GM13976 (cell line): ENCODE measurements at places on chromosomes 4 and X.

DNA sequence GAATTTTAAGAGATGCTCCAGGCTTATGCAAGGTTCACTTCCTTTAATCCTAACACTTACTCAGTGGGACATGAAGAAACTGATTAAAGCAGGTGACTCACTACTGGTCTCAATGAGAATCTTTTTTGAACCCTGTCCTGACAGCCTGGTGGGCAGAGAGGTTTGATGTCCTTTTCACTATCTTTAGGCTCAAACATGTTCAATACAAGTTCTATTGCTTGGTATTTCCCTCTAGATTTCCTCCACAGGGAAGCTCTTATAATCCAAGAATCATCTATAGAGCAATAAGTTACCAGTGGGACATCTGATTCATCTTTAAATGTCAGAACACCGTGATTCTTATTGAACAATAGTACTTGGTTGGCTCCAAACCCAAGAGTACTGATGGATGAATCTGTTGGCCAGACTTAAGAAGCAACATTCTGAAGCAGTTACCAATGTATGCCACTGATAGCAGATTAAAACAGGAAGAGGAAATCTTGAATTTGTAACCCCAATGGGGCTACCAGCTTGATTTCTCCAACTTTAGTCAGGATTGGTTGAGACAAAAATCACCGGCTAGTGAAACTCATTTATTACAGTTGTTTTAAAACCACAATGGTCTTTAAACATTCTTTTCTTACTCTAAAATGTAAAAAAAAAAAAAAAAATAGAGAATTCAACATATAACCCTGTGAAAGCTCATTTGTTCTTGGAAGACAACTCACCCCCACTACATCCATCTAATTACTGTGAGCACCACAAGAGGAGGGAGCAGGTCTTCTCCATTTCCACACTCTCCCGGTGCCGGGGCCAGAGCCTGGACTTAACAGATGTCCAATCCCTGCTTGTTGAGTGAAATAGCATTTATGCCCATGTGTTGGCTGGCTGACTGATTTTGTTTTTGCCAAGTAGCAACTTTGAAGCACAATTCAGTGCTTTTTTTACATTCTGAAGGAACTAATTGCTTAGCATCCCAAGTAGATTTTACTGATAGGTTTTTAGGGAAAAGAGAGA lies 43.3 kb downstream of the FGFBP1 start:
- DNase-seq = no peak

DNA sequence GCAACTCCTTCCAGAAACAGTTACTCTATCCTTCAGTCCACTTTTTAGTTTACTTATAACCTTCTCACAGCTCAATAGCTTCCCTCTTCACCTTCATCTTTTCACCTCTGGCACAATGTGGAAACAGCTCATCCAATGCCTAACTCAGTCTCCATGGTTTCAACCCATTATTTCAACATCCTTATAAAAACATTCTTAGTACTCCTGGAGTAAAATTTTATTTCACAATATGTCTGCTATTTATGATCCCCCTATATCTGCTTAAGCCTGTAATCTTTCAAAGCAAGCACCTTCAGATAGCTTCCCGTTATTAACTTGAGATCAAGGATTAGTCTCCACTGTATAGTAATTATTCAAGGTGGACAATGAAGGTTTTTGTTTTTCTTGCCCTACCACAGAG lies 156.3 kb downstream of the GASK1B start:
- no peak for DNase-seq

- no peak for DNase-seq
Observed at GRCh38 chrX:135170877-135171519, at the start of gene CT55. Gene CT55 (minus strand): TSS chrX:135171398. CDS start chrX:135171171, 227 bp downstream.

- DNase-seq = no peak
Observed at GRCh38 chrX:20514358-20514757, 247.6 kb upstream of the RPS6KA3 start.
